ENCODE measurements at places on chromosomes 5 and 9.
A peak's percentile ranks its signal among the peaks of the same experiment; 100 is the strongest.

DNA sequence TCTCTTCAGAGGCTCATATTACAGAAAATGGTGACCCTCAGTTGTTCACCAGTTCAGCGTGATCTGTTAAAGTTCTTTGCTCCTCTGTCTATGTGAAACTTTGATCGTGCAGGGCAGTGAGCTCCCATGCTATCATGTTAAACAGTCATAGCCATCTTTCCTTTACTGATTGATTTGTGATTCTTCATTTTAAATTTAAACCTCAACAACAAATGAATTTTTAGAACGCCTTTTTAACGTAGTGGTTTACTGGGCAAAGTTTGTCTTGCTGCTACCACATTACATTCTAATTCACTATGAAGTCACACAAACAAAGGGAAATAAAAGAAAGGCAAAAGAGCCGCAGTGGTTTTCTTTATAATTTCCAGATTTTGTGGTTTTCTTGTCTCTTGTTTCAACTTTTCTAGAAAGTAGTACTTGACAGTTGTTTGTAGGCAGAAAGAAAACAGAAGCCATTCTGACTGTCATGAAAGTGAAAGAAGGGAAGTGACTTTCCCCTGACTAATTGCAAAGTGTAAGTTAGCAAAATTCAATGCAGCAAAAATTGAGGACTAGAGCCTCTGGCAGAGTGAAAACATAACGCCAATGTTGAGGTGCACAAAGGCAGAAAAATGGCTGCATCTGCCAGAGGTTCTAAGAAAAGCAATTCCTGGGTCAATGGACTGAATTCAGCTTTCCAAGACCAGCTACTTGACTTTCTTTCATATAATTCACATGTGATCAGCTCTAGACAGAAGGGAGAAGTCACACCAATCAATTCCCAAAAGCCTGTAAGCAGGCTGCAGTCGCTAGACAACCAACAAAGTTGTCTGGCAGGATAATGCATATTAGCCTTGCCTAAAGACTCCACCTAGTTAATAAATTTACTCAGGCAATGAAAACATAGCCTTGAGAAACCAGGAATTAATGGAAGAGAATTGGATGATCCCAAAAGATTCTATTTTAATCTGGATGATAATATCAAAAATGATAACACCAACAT, 7.1 kb upstream of the IFNA6 start:
- no peak for DNase-seq

DNA sequence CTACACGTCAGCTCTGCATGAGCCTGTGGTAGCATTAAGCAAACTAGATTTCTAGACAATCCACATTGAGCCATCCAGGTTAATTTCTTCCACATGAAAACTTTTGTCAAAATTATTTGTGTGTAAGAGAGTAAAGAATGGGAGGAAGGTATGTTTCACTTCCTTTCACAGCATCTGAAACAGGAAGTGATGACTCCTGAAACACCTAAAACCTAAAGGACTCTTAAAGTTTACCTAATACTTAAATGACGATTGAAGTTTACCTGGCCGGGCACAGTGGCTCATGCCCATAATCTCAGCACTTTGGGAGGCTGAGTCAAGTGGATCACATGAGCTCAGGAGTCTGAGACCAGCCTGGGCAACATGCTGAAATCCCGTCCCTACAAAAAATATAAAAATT, 223.8 kb downstream of the CEMIP2 start:
- DNase-seq, result no peak

DNA sequence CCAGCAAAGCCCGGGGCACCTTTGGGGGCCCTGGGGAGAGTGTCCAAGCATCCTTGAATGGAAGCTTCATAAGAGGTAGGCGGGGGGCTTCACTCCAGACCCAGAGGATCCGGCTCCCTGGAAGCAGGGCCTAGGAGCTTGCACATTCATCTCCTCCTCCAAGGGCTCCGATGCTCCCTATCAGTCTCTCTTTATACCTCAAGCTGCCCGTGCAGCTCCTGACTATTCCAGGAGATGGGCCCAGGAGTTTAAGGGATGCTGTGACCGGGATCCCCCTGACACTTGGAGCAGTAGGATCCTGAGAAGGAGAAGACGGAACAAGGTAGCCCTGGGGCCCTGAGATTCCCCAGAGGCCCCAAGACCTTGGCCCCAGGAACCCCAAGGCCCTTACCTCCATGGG, 25.9 kb downstream of the CSF1R start:
- no peak for DNase-seq

DNA sequence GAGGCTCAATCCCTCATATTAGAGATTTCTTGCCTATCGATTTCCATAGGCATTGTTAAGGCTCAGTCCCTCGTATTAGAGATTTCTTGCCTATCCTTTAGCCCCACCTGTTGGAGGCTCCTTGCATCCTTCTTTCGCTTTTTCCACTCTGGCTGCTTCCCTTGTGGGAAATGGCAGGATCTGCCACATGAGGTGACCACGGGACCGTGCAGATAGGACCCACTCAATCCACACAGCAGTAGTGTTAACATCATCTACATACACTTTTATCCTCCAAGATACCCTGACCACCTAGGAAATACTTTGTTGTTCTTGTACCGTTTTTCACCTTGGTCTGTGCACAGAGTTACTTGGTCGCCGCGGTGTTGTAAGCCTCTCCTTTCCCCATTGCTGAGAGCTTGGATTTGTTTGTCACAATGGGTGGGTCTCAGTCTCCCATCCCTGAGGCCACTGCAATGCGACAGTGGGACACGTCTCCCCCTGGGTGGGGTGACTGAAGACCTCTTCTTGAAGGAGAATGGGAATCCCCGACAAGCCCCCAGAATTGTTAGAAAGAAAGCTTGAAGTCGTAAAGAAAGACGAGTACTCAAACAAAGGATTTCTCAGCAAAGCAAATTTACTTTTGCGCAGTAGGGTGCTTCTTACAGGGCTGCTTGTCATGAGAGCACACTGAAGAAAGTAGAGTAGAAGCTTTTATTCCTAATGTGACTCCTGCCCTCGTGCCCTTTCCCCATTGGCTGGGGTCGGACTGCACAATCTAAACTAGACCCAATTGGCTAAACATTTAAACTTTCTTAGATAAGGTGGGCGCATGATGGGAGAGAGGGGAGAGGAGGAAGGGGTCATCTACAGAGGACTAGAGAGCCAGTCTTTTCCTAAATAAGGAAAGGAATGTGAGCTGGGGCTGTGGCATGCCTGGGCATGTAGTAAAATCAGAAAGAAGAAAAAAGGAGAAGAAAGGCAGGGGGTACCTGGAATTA, 19.8 kb downstream of the IFT74 start:
- no peak for DNase-seq

DNA sequence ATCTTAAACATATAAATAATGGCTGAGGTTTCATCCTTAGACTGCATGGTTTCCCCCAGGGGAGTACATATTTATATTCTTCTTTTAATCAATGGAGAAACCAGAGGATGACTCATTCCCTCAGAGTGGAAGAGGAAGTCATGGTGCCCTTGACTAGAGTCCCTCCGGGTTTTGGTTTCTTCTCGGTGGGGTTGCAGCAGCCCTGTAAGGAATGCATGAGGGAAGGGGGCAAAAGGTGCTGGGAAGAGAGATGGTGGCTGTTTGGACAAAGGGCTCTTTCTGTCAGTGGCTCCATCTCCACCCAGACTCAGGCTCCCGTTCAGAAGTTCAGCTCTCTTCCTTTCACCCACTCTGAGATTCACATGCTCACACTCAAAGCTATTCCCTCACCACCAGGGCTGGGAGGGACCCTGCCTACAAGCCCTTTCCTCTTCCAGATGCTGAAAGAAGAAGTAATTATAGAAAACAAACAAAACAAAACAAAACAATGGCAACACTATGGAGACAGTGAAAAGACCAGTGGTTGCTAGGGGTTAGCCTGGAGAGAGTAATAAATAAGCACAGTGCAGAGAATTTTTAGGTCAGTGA, 129.8 kb upstream of the IL12B start:
- DNase-seq, result no peak

DNA sequence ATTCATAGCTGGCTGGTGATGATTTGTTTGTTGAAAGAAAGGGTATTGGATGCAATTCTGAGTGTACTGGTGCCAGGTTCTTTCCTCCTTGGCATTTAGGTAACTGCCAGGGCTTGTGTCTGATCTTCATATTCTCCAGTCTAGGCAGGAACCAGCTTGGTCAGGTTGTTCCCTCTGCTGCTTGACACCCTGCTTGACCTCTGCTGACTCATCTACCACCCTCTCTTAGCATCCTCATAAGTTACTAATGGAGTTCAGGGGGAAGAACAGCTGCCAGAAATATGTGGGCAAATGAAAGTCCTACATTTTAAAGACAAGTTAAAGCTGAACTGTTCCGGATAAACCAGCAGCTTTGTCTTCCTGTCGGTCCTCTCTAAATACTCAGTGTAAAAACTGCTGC, 116.1 kb upstream of the TNC start:
- no peak for DNase-seq

DNA sequence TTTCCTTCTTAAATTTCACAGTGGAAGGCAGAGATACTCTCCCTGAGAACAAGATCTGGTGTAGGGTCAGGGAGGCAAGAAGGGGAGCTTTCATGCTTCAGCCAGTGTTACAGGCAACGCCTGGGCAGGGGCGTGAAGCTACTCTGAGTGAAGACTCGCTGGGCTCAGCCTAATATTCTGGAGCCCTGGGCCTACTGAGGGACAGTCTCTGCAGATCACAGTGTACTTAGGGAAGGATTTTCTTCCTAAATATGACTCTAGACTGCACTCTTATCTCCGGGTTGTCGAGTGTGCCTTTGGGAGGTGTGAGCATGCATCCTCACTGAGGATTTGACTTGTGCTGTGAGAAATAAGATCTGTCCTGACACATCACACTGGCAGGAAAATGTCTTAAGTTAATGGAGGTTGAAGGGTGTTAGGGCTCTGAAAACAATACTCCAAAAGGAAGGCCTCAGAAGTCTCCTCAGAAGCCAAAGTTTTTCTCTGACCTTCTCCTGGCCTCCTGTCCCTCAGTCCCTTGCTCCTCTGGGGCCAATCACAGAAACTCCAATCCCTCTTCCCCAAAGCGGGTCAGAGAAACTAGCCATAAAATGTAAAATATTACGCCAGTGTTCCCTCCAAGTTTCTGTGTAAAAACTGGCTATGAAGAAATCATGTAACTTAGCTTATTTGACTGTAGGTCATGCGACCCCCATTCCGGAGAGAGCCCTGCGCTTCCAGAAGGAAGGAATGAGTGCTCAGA, 156.8 kb upstream of the TBC1D2 start:
- DNase-seq, result no peak

DNA sequence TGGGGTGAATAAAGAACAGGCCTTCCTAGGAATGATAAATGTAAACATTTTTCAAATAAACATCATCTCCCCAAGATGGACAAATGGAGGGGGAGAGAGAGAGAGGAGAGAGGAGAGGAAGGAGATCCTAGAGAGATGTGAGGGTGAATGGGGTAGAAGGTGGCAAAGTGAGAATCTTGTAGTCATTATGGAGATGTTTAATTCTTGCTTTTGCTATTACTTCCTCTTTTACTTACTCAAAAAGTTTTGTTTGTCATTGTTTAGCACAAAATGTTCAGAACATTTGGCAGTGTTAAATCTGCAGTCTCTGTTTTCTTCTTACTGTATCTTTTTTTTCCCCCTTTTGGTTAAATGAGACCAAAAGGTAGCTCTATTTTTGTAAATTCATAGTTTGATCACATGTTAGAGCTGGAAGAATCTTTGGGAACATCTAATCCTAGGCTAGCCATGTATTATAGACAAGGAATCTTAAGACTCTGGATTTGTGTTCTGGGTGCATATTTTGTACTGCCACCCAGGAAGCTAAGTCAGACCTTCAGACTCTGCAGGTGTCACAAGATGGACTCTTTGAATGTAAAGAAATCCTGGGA, 266.1 kb downstream of the NTRK2 start:
- DNase-seq, result no peak

GRCh38 chr5:133026664-133027153, 360 bp upstream of the ZCCHC10 start:
- DNase-seq, result no peak

- DNase-seq, result no peak
Measured at GRCh38 chr9:79592726-79593493, 21.1 kb downstream of the TLE4 start.

DNA sequence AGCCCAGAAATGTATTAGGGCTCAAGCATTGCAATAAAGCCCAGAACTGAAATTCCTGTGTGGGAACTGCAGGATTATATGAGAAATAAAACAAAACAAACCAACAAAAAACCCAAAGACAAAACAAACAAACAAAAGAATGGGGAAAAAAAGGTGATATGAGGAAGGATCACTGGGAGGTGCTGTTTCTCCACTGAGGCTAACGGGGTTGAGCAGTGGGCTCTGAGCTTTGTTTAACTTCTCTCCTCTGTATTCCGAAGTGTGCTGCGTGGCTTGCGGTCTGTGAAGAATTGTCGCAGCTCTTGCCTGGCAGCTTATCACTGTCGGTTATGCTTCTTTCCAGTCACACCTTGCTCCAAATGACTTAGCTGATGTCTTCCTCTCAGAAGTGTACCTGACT, 106.3 kb downstream of the TENT4A start:
- DNase-seq, result no peak

DNA sequence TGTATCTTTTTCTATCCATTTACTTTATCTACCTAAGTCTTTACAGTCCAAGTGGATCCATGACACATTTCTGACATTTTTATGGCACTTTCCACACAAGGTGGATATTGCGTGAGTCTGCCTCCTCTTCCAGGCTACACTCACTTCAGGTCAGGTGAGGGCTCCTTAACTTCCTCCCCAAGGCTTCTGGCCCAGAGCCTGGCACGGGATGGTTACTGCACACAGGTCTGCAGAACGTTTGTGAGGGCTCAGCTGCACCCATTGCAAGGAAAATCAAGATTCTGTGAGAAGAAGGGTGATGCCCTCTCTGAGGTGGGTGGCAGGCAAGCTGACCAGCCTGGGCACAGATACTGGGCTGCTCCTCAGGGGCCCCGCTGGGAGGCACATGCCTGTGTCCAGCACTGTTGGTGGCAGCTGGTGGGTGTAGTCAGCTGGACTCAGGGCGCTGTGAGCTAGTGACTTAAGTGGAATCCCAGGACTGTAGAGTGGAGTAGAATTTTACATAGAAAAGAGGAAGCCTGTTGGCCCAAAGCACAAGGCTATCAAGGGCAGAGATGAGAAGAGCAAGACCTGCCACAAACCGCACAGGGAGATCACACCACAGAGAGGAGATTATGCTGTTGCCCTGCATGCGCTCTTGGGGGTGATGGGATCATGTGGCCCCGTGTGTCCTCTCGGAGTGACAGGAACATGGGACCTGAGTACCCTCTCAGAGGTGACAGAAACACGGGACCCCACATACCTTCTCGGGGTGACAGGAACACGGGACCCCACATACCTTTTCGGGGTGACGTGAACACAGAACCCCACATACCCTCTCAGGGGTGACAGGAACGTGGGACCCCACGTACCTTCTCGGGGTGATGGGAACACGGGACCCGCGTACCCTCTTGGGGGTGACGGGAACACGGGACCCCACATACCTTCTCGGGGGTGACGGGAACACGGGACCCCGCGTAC, 21.3 kb downstream of the AHRR start:
- DNase-seq, result peak; percentile 24

DNA sequence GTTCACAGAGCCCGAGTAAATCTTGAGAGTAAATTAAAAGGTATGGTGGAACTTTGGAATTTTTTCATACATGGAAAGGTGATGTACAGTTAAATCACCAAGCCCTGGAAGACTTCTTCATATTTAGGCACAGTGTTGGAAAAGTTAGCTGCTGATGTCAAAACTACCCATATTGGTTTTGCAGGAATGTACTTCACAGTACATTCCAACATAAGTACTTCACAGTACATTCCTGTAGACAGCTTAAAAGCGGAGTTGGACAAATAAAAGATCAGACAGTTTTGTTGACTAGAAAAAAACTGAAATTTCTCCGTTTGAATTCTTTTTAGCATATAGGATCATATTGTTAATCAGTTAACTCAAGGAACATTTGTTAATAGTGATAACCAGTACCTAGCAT, 1.8 kb downstream of the RANBP17 start:
- DNase-seq, result no peak
